ENCODE measurements at places on chromosomes 11 and 22.
A peak's percentile ranks its signal among the peaks of the same experiment; 100 is the strongest.

GRCh38 chr11:126391286-126391954 lies 35.9 kb downstream of the ST3GAL4 start:
- no peak for DNase-seq

DNA sequence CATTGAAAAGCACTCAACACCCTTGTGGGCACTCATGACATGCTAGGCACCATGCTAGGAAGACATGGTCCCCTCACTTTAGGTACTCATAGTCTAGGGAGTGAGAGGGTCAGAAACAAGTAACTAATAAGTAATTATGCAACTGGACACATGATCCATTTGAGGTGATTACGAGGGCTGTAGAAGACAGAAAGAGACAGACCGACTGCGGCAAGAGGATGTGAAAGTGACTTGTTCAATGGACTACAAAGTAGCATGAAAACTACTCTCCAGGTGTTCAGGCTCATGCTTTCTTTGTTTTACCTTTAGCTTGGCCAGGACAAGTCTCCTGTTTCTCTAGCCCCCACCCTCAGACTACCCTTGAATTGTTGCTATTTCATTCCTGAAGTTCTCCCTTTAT lies 310.8 kb upstream of the SORL1-AS1 start:
- DNase-seq: no peak

DNA sequence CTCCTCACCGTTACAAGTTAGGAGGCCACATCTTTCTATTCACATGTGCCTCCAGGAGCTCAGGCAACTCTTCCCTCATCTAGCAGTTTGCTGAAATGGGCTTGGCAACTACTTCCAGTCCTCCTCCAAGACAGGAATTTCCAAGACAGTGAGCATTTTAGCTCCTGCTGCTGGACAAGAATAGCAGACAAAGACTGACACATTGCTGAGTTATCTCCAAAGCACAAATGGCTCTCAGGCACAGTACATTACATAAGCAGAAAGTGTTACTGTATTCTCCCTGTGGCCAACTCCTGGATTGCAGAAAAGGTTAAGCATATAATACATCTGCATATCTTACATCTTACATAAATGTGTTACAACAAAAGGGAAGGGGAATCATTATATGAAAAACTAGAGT lies 83.2 kb upstream of the POU2AF2 start:
- no peak for DNase-seq

DNA sequence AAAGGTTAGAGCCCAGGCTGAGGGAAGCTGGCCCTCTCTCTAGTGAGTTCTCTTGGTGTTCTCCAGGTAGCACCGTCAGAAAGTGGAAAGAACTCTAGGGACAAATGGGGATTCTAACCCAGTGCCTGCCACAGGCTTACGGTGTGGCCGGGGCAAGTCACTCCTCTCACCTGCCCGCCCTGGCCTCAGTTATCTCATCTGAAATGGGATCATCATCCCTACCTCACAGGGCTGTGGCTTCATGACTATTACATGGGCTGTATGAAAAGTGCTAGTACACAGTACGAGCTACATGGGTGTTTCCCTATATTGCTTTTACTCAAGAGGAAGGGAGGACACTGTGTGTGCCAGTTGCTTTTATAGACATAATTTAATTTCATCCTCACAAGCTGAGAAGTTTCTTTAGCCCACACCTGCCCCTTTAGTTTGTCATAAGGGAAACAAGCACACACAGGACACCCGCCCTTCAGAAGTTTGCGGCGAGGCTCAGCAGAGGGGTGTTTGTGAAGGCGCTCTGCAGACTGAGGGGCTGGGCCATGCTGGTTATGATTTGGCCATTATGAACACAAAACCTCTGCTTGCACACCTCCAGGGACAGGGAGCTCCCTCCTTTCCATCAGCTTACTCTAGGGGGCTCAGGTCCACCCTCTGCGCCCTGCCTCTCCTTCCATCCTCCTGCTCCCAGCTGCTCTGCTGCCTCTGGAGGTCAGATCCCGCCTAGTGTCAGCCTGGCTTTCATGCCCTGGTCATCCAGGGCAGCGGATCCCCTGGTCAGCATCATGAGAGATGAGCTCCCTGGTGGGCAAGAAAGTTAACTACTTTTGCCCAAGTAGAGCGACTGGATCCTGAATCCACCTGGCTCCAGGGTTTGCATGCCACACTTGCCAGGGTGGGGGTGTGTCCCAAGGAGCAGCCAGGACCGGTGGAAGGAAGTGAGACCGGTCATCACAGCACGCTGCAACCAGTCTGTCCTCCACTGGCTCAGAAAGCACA lies 1.2 kb downstream of the KLHL35 start:
- no peak for DNase-seq

- DNase-seq: no peak
These were observed 32.0 kb upstream of the TH start for GRCh38 chr11:2203440-2204259.

GRCh38 chr11:126607776-126608541 lies 252.5 kb downstream of the ST3GAL4 start:
- no peak for DNase-seq

GRCh38 chr11:2099516-2100349 lies 39.5 kb downstream of the IGF2 start:
- DNase-seq: no peak

- no peak for DNase-seq
These were observed 9.5 kb downstream of the PPARA start for GRCh38 chr22:46159777-46160176.

DNA sequence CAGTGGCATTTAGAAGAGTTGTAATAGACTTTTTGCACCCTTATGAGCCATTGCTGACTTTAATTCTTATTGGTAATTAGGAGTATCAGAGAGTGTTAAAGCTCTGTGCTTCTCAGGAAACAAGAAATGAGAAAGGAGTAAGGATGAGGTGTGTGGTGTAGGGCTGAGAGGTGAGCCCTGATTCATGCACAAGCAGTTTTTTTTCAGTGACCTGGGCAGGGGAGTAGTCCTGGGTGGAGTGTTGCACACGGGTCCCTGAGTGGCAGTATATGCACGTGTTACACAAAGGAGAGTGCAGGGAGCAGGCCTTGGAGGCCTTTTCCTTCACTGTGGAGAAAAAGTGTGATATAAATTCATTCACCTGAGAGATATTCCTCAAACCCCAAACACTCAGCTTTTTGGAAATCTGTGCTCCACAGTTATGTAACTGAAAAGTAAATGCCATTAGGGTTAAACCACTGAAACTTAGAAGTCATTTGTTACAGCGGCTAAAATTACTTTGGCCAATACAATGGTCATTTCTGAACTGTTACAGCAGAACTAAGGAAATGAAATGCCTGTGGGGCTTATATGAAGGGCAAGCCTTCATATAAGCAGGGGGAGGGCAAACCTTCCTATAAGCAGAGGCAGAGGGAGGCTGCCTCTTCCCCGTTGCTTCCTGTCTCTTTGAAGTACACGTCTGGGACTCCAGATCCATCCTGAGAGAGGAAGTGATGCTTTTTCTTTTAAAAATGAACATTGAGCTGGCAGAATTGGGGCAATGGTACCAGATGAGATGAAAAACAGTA lies 62.6 kb upstream of the OLFML1 start:
- DNase-seq: no peak

- no peak for DNase-seq
These were observed 6.7 kb upstream of the VSIG10L2 start for GRCh38 chr11:125939081-125939521.

GRCh38 chr22:16845881-16846280 lies 20.7 kb upstream of the XKR3 start:
- no peak for DNase-seq

GRCh38 chr11:88370782-88371181 lies 33.2 kb upstream of the CTSC start:
- no peak for DNase-seq

GRCh38 chr22:28741200-28741784 lies 328 bp downstream of the CHEK2 start:
- no peak for DNase-seq

DNA sequence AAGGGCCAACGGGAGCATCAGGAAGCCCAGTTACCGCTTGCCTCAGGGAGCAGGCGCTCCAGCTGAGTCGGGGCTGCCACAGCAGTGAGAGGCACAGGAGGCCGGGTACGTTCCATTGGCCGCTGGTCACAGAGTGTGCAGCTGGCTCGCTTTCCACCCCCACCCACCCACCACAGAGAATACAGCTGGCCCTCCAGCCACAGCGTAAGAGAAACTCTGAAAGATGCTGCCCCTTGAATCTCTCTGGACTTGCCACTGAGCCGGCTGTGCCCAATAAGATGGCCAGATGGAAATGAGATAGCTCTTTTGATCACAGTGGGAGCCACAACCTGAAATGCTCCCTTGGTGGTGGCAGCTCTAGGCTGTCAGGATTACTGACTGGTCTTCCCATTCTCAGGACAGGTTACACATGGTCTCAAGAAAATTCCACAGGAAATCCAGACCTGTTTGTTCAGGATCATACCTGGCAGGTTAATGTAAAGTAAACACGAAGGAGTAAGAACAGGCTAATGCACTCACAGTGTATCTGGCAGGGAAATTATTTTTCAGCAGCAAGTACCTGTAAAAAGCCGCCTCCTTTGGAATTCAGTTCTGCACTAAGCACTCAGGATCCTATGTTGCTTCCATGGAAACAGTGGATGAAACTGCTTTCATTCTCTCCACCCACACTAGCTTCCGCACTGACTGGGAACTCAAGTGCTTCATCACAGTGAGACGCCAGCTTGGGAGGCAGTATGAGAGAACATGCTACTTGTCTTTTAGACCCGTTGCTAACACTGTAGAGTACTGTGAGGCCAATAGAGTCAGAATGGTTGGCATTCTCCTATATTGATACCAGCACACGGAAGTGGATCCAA lies 16.5 kb downstream of the SIAE start:
- DNase-seq: no peak

DNA sequence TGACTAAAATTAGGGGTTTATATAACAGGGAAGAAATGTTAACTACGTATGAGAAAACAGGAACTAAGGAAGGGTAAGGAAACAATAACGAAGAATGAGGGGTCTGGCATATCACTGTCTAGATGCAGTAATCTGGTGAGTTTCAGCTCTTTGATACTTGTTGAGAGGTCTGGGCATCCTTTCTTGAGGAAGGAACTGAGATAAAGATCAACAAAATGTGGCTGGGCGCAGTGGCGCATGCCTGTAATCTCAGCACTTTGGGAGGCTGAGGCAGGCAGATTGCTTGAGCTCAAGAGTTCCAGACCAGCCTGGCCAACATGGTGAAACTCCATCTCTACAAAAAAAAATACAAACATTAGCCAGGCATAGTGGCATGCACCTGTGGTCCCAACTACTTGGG lies 2.7 kb downstream of the DCDC1 start:
- no peak for DNase-seq

- no peak for DNase-seq
These were observed 9.0 kb downstream of the NAT10 start for GRCh38 chr11:34114471-34114870.

- peak; percentile 6 for DNase-seq
These were observed 368.6 kb downstream of the OPCML start for GRCh38 chr11:133163463-133164419.

DNA sequence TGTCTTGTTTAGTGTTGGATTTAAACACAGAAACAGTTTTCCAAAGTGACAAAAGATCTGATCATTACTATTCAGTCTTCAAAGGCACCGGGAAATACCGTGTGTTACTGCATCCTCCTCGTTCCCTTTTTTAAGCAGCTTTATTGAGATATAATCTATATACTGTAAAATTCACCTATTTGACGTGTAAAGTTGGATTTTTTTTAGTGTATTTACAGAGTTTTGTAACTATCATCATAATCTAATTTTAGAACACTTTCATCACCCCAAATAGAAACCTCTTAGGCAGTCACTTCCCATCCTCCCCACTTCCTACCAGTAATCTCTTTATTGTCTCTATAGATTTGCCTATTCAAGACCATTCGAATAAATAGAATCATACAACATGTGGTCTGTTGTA lies 1.4 kb downstream of the ANO5 start:
- DNase-seq: no peak

DNA sequence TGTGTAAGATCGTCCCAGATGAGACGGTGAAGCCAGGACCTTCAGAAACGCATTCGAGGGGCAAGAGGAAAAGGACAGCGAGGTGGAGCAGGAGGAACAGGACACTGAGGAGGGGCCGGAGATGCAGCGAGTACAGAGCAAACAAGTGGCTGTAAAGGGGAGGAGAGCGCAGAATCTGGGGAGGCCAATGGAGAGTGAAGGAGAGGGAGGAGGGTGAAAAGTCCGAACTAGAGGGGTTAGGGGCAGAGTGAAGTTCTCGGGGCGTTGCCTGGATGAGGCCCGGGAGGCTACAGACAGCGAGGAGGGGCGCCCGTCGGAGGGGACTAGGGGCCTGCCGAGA lies 8.8 kb upstream of the PPIL2 start:
- DNase-seq: no peak

GRCh38 chr22:38886333-38886732 lies 14.3 kb upstream of the CBX6 start:
- DNase-seq: no peak

GRCh38 chr11:65422633-65423515 lies at the start of gene NEAT1:
Gene NEAT1, plus strand, starts transcription at chr11:65422798.
- peak; percentile 96 for DNase-seq

Data from CD4-positive, alpha-beta T cell treated with Interferon alpha-2 for 1 hour (primary cell).